ENCODE measurements at places on chromosomes 7 and 10.
A peak's percentile ranks its signal among the peaks of the same experiment; 100 is the strongest.

DNA sequence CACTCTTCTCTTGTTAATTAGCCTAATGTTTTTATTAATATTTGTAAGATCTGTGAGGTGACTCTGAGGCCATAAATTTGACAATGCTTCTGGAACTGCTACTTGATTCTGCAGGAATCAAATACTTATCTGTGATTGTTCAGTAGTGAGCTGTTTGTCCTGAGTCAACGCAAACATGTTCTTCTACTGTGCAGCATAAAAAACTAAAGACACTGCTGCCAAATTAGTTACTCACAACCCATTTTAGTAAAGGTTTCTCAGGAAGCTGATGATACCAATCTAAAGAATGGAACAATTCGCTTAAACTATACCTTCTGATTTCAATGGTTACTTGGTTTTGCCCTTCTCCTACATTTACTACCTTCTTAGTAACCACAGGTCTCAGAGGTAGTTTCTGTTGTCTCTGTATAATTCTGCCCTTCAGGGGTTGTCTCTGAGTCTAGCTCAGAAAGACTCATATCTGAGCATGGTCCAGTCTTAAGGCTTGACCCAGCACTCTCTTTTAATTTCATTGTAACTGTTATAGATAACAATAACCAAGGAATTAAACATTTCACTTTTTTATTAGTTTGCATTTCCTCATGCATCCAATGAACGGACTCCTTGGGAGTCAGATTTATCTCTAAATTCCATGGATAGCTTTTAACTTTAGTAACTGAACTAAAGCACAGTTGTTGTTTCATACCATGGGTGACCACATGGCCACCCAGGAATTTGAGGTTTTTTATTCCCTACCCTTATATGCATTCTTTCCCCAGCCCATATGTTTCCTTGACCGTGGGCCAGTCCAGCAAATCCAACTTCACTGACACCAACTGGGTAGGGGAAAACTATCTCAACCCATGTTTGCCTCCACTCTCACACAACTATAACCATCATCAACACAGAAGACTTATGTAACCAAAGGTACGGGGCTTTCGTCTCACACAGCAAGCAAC is 309.5 kb upstream of the TEX47 start:
- no peak for DNase-seq

DNA sequence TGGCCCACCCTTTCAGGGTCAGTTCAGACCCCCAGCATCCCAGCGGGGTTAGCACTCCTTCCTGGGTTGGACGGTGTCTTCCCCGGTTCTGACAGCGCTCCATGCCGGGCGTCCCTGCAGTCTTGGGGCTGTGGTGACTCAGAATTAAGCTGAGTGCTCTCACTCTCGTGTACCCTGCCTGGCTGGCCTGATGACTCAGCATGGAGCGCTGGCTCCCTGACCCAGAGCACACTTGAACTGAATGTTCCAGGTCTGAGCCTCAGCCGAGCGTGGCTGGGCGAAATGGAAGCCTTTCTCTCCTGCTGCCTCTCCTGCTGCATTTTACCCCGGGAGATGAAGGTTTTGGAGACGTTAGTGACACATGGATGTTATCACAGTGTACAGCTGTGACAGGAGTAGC is 7.1 kb downstream of the BAG3 start:
- no peak for DNase-seq

DNA sequence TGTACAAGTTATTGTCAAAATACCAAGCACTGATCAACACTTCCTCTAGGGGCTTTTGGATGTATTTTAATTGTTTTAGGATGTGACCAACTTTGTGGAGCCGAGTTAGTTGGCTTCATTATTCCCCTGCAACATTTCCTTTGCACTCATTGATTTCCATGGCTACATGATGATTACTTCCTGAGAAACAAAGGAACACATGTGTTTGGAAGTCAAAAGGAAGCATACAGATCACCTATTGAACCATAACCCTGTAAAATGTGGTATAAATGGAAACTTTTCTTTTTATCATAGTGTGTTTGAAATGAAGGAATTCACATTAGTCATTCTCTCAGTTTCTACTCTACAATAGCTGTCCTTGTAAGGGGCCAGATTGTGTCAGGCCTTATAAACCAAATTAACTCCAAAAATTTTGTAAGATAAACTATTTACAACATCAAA is 32.2 kb upstream of the EXOC6 start:
- no peak for DNase-seq

DNA sequence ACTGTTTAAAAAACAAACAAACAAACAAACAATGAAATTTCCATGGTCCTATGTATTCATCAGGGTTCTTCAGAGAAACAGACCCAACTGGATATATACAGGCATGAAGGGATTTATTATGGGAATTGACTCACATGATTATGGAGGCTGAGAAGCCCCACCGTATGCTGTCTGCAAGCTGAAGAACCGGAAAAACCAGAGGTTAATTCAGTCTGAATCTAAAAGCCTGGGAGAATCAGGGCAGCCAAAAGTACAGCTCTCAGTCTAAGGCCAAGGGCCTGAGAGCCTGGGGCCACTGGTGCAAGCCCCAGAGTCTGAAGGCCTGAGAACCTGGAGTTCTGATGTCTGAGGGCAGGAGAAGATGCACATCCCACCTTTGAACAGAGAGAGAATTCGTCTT is 163.5 kb downstream of the MDFIC start:
- no peak for DNase-seq

- DNase-seq: no peak
Observed at GRCh38 chr7:51011710-51012350, 229.1 kb upstream of the GRB10 start.

- DNase-seq: no peak
Observed at GRCh38 chr10:26960308-26960707, 99.5 kb upstream of the ABI1 start.

GRCh38 chr7:123435080-123435700 is 99.2 kb downstream of the IQUB start:
- no peak for DNase-seq

DNA sequence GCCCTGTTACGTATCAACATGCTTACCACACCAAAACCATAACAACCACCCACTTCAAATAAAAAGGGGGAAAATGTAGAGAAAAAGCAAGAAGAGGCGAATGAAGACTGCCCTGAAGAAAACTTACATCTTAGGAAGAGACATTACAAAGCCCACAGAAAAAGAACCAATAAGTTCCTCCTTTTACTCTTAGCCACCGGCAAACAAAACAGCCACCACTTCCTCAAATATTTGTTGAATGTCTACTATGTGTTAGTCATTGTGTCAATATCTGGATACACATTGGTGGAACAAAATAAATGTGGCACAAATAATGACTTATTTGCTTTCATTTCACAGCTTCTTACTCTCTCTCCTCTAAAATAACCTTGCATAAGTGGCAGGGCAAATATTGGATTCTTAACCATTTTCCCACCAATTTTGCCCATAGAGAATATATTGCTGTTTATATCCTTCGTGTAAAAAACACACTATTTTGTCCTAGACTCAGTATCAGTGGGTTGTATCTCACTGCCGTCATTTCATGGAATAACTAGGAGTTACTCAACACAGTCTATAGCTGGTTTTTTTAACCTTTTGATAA is 106.8 kb downstream of the ANK3 start:
- no peak for DNase-seq

DNA sequence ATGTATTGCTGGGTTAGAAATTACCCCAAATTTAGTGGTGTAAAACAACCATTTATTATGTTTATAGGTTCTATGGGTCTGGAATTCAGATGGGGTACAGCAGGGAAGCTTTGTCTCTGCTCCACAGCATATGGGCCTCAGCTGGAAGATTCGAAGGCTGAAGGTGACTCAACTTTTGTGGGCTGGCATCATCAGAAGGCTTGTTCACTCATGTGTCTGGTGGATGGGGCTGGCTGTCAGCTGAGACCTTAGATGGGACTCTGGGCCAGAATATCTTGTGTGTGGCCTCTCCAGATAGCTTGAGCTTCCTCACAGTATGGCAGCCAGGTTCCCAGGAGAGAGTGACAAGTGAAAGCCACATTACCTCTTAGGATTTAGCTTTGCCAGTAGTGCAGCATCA is 45.9 kb downstream of the ZNF503 start:
- DNase-seq: no peak

DNA sequence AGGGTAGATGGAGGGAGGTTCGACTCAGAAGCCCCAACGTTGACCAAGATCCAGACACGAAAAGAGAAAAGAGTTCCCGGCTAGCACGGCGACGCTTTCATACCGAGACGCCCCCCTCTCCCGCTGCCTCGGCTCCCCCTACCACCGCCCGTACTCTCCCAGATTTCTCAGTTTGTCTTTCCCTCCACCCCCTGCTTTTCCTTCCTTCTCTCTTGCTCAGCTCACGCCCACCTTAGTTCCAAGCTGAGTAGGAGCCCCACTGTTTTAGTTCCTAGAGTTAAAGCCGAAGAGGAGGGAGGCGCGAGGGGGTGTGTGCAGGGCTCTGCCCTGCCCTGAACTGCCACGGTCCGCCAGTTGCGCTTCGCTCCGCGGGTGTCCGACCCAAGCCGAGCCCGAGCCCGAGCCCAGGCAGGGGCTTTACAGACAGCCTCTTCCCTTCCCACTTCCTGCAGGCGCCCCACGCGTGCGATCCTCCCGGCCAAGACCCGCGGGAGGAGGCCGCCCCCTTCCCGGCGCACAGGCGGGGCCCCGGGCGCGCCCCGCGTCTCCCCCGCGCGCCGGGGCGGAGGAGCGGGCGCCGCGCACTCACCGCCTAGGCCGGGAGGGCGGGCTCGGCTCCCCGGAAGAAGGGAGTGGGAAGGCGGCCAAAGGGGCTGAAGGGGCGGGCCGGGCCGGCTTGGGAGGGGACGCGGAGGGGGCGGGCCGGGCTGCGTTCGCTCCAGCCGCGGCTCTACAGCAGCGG is at the start of gene EPHB6:
Gene EPHB6 (plus strand): TSS at position 705 of the 742 bp plus-strand sequence. CDS start 8,152 bp downstream, outside the sequence.
- peak; percentile 8 for DNase-seq

DNA sequence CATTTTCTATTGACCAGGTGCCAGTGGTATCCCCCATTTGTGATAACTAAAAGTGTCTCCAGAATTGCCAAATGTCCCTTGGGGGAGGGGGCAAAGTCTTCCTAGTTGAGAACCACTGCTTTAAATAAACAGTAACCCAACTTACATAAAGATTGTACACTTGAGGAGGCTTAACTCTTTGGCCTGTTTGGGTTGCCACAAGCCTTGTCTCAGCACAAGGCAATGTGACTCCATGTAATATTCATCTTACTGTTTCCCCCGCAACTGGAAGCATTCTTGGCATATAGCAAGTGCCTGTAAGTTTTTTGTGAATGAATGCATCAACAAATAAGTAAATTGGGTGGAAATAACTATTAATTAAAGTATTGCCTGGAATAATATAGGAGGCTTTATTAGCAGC is 108.3 kb downstream of the ANK3 start:
- DNase-seq: no peak

- no peak for DNase-seq
Observed at GRCh38 chr7:24917510-24918239, 62.3 kb downstream of the OSBPL3 start.

DNA sequence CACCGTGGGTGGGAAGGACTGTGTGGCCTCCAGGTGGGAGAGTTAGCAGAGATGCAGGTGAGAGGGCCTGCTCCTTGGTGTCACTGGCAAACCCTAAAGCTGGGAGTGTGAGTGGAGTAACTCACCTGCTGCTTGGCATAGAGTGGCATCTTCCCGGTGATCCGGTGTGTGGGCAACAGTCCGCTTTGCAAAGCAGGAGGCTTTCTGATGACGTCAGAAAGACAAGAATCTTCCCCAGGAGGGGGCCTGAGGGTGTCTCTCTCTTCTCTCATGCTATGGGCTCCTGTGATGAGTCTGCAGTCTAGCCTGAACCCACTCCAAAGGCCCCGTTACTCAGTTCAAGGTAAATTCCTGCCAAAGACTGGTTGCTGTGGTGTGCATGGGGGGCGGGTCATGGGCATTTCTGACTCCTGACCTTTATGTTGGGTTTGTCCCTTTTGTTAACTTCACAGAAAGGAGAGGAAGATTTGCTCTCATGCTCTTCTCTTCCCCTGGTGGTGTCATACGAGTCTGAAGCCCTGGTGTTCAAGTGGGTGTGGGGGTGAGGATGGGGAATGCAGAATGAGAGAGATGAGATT is 187.9 kb downstream of the GATA3 start:
- no peak for DNase-seq

DNA sequence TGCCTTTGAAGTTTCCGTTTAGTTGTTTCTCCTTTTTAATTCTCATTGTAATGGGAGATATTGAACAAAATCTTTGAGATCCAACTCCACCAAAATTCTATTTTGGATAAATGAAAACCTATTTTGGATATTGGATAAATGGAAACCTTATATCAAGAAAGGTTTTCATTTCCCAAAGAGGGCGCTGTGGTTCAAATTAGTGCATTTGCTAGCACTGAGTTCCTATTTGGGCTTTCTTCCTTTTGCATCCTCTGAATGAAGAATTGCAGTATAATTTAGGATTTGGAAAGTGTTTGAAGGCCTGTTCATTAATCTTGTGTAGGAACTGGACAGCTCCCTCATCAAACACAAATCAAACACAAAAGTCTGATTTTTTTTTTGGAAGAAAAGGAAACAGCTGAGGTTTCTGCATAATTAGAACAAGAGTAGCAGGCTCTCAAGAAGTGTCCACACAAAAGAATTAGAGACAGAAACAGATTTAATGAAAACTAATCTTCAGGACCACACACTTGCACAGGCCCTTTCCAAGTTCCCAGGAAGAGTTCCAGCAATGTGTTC is 80.8 kb upstream of the KLF14 start:
- DNase-seq: no peak

- no peak for DNase-seq
Observed at GRCh38 chr10:30829901-30830300, 200.3 kb upstream of the LYZL2 start.

DNA sequence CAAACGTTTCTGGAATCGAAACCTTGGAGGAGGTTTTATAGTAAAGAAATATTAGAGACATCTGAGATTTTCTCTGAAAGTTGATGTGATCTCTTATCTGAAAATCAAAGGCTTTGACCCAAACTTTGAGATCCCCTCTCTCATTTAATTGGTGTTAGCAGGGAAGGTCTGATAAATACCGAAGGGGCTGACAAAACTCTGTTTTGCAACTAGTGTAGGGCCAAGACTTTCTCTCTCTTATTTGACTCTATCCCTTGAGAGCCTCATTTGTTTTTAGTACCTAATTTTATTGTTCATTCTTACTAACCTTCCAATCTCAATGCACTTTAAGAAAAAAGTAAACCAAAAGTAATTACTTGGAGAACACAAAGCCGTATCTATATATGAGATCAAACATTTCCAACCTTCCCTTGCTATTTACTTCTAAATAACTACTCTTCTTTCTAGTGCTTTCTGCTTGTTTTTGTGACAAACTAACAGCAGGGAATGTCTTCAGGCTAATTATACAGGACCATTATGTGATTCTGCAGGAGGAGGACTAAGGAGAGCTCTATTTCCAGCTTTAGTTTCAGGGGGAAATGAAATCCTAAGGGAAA is 33.4 kb upstream of the NPVF start:
- no peak for DNase-seq

DNA sequence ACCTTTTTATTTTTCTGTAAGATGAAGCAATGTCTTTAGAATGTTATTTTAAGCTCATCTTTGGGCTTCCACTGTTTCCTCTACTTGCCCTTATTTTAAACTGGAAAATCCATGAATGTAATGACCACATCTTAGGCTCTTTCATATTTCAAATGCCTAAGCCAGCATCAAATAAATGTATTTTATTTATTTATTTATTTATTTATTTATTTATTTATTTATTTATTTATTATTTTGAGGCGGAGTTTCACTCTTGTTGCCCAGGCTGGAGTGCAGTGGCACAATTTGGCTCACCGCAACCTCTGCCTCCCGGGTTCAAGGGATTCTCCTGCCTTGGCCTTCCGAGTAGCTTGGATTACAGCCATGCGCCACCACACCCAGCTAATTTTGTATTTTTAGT is 69.2 kb downstream of the HDAC9 start:
- no peak for DNase-seq

GRCh38 chr7:28166982-28167715 is 13.4 kb downstream of the JAZF1 start:
- no peak for DNase-seq

Data from activated CD8-positive, alpha-beta memory T cell treated with anti-CD3 and anti-CD28 coated beads for 1 hour (primary cell).